Lower lobe of right lung (tissue), 2 donors: ENCODE measurements at places on chromosomes 2 and 18. TPM values are rescaled to one million over a fixed set of nuclear protein-coding genes. Genes with fewer than 3 reads are reported as not detected.
A peak's percentile ranks its signal among the peaks of the same experiment; 100 is the strongest.

ANKRD36C gene
- 22.2 TPM for total RNA-seq

TTR gene
- not detected for total RNA-seq

- H3K27ac ChIP-seq = no peak overlapping the region
- no peaks in the 10 kb centered on the region for H3K36me3 ChIP-seq
- H3K4me1 ChIP-seq = no peaks in the 10 kb centered on the region
- DNase-seq = no peak
Measured at GRCh38 chr2:51247252-51247805, 215.4 kb upstream of the NRXN1 start.

- H3K36me3 ChIP-seq = peaks cover 13% of the 10 kb centered on the region
- no peak for DNase-seq
- no peaks in the 10 kb centered on the region for H3K27me3 ChIP-seq
- no peaks in the 10 kb centered on the region for H3K4me1 ChIP-seq
- no peak overlapping the region for H3K4me3 ChIP-seq
- no peak overlapping the region for H3K27ac ChIP-seq
Measured at GRCh38 chr18:47120428-47120827, 29.9 kb downstream of the HDHD2 start.

DNA sequence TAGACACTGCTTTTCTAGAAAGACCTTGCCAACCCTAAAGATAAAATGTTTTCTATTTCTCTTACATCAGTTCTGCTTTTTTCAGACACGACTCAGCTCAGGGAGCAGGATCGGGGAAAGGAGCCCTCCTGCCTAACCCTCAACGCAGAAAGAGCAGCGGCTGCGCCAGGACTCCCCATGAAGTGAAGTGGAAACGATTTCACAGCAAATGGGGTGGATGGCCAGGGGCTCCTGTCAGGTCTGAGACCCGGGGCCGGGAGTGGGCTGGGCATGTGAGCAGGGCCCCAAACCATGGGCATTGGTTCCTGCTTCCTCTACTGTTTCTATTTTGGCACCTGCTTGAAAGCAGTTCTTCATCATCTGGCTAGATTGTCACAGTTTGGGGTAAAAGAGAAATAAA is 89.4 kb upstream of the PXDN start:
- no peak overlapping the region for H3K27ac ChIP-seq
- H3K4me1 ChIP-seq = no peaks in the 10 kb centered on the region
- H3K27me3 ChIP-seq = no peaks in the 10 kb centered on the region
- no peak for DNase-seq
- no peaks in the 10 kb centered on the region for H3K36me3 ChIP-seq
- no peak overlapping the region for H3K4me3 ChIP-seq

DNA sequence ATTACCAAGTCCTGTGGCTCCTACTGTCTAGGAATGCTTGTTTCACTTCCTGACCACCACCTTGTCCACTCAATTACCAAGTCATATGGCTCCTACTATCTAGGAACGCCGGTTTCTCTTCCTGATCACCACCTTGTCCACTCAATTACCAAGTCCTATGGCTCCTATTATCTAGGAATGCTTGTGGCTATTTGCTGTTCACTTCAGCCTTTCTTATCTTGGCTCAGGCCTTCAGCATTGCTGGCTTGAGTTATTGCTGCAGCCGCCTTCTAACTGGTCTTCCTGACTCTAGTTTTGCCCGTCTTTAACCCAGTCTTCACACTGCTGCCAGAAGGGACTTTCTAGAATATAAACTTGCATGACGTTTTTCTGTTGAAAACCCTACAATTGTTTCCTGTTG is 82.5 kb upstream of the GAREM1 start:
- no peak overlapping the region for H3K4me3 ChIP-seq
- no peak for DNase-seq
- H3K27me3 ChIP-seq = peaks cover 10% of the 10 kb centered on the region

DNA sequence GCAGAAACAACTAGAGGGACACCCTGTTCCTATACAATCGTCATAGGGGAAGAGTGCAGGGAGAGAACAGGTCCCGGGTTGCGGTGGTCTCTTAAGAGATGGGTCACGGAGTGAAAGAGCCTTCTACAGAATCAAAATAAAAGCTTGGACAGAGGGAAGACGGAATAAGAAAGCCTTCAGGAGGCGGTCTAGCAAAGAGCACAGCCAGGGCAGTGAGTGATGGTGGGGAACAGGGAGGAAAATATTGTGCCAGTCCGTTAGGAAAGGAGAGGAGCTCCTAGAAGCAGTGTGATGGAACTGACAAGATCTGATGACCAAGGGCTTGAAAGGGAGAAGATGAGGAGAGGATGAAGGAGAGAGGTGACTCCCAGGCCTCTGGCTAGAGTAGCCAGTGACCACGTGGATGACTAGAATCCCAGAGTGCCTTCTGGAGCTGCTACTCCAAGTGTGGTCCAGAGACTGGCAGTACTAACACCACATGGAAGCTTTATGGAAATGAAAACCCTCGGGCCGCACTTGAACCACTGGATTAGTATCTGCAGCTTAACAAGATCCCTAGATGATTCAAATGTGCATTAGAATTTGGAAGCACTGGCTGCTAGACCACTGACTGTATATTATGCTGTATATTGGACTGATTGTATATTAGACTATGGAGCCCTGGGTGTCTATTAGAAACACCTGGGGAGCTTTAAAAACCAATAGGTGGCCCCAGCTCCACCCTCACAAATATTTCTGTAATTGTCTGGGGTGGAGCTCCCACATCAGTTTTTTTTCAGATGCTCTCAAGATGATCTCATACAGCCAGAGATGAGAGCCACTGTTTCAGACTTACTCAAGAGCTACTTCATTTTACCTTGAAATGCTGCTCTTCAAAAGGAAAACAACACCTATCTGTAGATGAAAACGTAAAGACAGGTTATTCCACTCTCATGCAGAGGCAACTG is 1.1 kb upstream of the EVA1A start:
- H3K36me3 ChIP-seq = no peaks in the 10 kb centered on the region
- peak overlapping the region; percentile 83 for H3K27ac ChIP-seq
- no peak for DNase-seq
- peak overlapping the region; percentile 66 for H3K4me3 ChIP-seq
- peaks cover 15% of the 10 kb centered on the region for H3K27me3 ChIP-seq

- H3K4me1 ChIP-seq = no peaks in the 10 kb centered on the region
- H3K36me3 ChIP-seq = no peaks in the 10 kb centered on the region
- H3K27ac ChIP-seq = no peak overlapping the region
Measured at GRCh38 chr2:7809640-7810039, 872.2 kb upstream of the ID2 start.

ATG4B gene
- total RNA-seq = 62.7 TPM

DNA sequence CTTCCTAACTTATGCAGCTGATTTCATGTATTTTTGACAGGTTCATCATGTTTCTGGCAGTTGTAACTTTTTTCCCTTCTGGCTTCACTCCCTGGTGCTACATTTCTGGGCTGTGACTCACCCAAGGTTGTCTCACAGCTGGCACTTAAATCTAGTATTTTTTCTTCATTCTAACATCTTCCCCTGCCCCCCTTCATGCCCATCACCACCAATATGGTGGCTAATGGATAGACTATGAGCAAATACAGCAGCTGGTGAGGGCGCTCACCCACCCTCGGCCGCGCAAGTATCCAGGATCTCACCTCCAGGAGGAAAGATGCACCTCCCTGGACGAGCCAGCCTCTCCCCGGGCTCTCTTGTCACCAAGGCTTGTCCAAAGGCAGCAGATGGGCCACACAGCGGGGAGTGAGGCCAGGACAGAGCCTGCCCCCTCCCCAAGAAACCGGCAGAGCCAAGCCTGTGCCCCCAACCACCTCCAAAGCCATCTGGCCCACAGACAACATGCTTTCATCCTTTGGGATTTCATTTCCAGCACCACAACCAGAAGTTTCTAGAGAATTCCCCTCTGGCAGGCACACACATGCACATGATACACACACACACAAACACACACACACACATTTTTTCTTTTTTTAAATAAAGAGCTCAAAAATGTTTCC is 39.1 kb downstream of the ATOH8 start:
- peaks cover 29% of the 10 kb centered on the region for H3K36me3 ChIP-seq
